Esophagus squamous epithelium (tissue), 5 donors: ENCODE measurements at places on chromosomes 5 and 9.

GRCh38 chr9:99300603-99301002 lies 78.5 kb downstream of the SEC61B start:
- DNase-seq, result no peak

DNA sequence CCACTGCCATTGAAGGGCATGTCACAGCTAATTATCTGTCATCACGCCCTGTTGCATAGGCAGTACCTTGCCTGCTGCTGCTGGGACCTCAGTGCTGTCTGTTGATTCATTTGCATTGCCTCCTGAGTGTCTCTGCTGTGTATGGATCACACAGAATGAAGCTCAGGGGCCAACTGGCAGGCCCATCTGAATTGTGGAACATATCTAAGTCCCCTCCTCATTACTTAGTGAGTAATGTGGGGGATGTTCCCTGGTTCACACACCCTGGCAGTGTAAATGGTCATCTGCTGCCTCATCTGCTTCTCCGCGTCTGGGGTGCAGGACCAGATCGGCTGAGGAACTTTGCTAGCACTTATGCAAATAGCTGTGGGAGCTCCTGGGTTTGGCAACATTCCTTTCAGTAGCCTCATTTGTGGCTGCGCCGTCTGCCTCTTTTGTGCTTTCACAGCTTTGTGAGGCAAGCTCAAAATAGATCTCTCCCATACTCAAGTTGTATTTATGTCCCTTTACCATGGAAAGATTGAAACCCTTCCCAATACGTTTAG lies 25.4 kb downstream of the TYRP1 start:
- DNase-seq, result no peak

GRCh38 chr9:133148199-133149129 lies 15.2 kb downstream of the GBGT1 start:
- DNase-seq, result no peak

DNA sequence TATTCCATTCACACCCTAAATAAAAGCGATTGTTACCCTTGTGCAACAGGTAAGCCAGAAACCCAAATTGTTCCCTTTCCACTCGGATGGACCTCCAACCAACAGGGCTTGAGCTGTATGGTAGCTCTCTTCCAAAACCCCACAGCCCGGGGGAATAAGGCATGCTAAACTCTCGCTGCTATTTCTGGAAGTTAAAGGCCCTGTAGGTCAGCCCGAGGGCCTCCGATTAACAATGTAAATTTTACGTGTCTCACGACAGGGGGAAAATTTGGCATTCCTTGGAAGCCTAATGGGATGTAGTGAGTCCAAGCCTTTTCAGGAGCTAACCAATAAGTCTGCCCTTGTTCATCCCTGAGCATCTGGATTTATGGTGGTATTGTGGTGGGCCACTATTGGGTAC lies 26.0 kb downstream of the CNOT8 start:
- no peak for DNase-seq

DNA sequence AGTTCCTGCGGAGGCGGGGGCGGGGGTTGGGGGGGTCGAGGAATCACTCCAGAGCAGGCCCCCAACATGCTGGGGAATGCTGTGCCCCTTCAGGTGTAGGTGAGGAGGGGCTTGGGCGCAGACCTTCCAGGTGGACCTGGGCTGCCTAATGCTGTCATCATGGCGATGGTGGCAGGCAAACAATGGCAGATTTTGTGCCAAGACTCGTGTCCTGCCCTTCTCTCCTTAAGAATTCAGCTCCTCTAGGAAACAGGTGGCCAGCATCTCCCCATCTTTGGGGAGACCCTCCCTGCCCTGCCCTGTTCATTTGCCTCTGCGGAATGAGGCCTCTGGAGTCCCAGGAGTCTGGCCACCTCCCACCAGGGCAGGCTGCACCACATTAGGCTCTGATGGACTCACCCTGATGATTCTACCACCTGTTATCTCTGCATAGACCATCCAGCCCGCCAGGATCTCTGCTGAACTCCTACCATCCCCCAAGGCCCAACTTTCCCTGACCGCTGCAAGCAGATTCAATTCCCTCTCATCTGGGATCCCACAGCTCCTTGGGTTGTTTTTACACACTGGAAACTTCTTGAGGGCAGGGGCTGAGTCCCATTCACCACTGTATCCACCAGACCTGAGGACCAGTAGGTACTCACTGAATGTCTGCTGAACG lies 10.9 kb upstream of the SLC25A51 start:
- no peak for DNase-seq

GRCh38 chr5:97601651-97602050 lies 418.6 kb upstream of the RIOK2 start:
- DNase-seq, result no peak

GRCh38 chr9:120891245-120891883 lies 14.4 kb upstream of the PHF19 start:
- no peak for DNase-seq

DNA sequence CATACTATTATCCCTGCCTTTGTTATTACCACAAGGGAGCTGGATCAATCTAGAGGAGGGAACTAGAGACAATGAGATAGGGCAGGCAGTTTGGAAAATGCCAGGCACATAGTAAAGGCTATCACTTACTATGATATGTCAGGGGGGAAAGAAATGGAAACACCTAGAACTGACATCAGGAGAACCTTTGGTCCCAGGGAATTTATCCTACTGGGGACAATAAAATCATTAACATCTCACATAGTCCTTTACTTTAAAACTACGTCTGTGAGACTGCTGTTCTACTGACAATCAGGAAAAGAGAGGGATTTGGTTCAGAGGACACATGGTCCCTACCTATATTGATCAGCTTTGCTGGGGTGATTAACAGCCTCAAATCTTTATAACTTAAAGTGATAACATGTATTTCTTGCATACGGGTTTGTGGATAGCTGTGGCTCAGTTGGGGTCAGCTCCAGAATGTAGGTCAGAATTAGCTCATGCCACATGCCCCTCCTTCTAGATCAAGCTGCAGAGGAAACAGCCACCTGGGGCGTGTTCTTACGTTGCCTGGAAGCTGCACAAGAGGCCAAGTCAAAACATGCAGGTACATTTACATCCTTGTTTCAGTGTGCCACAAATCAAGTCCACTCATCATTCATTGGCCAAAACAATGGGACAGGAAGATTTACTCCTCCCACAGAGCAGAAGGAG lies 43.9 kb upstream of the ALDOB start:
- DNase-seq, result no peak

- DNase-seq, result no peak
Observed at GRCh38 chr5:56158331-56158960, 74.7 kb downstream of the ANKRD55 start.

GRCh38 chr5:53464722-53465121 lies 15.7 kb upstream of the FST start:
- no peak for DNase-seq

- no peak for DNase-seq
Observed at GRCh38 chr5:93704996-93705395, 36.4 kb downstream of the POU5F2 start.

DNA sequence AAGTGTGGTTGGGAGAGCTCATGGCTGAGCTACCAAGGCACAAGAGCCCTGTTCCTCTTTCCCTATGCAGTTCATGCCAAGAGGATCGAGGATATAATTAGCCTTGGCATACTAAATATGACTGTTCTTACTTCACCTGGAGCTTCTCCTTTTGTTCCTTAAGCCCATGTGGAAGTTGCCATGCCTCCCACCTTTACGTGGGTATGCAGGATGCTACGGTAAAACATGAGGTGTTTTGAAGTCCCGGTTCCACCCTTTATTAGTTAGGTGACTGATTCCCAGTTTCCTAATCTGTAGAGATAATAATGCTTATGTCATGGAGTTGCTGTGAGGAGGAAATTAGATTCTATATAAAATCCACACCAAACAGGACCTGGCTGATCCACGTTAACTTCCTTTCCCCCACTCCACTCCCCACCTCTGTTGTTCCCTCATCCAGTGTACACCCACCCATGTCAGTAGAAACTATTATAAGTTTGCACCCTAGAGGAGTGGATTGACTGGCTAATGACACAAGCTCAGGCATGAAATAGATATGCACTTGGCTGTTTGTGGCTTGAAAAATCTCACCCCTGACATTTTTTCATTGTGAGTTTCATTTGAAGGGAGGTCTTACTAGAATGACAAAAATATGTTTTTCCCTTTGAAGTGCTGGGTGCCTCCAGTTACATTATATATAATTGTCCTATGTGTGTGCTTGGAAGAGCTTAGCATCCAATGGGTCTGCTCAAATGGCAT lies 36.8 kb upstream of the SHOC1 start:
- no peak for DNase-seq

DNA sequence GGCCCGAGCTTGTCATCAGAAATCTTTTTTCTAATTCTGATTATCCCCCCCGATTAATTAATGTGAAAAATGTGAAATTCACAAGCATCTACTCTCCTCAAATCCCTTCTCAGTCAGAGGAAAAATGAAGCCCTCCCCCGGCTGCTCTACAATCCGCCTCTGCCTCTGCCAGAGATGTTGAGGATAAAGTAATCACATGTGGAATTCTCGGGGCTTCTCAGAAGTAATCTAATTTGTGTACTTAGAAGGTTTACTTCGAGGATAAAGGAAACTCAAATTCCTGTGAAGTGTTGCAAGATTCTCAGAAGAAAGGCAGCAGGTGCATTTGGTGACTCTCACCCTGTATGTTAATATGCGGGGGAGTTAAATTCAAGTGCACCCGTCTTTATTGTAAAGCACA lies 726.1 kb upstream of the ADAMTS16 start:
- DNase-seq, result no peak

- no peak for DNase-seq
Observed at GRCh38 chr5:33631786-33632185, 191.0 kb downstream of the TARS1 start.

DNA sequence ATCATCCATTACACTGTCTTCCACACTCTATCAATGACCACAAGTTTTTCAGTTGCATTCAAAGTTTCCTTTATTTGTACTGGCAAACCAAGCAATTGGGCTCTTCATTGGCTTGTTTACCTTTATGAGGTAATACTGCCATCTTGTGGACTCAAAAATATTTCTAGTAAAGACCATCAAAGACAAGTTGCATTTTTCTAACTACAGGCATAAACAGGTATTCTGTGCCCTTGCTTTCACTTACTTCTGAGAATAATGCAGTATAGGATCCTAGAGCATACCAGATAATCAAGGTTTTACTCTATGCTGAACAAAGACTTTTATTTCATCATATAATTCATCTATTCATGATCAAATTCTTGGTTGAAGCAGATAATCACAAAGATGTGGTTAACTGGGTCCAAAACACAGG lies 173.7 kb upstream of the POU5F2 start:
- no peak for DNase-seq

DNA sequence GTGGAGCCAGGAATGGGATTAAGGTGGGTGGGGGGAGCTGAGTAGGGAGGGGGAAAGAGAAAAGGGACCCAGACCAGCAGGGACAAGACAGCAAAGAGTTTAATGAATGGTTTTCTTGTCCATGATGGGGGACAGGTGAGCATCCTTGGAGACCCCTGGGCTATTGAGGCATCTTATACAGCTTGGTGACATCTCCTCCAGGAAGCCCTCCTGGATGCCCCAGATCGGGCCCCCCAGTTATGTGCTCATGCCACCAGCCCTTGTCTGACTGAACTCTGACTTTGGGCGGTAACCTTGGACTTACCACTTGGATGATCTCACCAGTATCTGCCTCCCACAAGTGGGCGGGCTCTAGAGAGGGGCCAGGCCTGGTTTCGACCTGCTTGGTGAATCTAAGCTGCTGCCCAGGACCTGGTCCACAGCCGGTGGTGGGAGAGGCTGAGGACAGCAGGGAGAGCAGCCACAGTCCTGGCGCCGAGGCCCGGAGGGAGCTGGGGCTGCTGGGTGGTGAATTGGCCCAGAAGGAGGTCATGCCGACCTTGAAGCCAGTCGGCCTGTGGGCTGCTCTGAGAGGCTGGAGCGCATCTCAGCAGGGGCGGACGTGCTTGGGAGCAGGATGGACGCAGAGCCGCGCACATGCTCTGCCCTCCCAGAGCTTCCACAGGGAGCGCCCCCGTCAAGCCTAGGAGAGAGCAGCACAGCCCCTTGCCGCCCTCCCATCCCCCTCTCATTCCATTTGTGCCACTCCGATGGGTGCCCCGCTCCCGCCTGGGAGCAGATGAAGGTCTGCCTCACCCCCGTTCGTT lies 36.2 kb downstream of the UNC5A start:
- DNase-seq, result no peak

- peak; percentile 26 for DNase-seq
Observed at GRCh38 chr9:121286973-121287741, 19.2 kb downstream of the GSN start.

DNA sequence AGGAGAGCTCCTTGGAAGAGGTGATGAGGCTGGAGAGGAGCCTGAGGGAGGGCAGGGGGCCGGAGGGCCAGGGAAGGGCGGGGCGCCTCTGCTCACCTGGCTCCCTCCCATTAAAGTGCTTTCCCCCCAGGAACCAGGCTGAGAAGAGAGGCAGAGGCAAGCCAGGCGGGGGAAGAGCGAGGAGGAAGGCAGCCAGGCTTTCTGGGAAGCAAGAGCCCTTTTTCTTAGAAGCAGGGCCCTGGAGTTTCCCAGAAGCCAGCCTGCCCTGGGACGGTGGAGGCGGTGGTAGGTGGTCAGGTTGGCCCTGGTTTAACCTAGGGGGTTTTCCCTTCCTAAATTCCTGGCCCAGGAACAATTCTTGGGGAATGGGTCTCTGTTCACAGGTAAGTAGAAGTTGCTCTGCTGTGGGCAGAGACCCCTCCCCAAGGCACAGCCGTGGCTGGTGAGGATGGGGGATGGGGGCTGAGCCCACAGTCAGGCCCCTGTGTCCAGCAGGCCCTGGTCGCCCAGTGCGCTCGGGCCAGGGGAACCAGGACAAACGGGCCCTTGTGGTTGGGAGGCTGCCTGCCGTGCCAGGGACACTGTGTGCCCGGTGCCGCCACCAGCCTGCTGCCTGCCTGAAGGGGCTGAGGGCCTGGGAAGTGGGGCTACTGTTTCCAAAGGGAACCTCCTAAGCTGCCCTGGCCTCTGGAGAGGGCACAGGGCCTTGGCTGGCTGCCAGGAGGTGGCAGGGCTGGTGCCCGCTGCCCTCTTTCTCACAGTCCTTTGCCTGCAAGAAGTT lies 16.6 kb upstream of the RALGDS start:
- DNase-seq, result no peak

DNA sequence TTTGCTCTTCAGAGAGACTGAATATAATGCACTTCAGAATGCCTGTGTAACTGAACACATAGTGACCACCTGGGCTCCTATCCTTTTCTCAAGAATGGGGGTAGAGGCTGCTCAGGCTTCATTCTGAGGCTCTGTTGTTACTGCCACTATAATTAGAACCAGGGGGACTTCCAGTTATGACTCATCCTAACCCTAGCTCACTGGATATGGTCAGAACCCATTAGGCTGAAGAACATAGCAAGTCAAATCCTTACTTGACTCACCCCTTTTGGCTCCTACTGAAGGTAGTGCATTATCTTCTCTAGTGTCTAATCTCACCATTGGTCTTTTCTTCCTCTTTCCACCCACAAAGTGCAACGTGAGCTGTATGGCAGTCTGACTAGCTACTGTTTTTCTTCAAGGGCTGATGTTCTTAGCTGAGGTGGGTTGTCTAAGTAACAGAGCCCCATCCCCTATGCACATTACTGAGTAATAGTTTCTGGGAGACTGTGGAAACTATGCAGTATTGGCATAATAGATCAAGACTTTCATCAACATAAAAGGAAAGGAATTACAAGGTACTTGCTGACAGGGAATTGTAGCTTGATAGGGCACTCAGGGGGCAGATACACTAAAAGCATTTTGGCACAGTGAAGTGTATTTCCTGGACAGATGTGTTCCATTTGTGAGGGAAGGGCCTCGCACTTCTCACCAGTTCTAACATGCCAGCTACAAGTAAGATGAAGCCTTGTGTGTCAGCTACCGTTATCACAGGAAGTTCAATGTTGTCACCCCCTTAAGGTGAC lies 431.0 kb upstream of the MEF2C start:
- DNase-seq, result no peak
